ENCODE measurements at places on chromosomes 4 and X.

DNA sequence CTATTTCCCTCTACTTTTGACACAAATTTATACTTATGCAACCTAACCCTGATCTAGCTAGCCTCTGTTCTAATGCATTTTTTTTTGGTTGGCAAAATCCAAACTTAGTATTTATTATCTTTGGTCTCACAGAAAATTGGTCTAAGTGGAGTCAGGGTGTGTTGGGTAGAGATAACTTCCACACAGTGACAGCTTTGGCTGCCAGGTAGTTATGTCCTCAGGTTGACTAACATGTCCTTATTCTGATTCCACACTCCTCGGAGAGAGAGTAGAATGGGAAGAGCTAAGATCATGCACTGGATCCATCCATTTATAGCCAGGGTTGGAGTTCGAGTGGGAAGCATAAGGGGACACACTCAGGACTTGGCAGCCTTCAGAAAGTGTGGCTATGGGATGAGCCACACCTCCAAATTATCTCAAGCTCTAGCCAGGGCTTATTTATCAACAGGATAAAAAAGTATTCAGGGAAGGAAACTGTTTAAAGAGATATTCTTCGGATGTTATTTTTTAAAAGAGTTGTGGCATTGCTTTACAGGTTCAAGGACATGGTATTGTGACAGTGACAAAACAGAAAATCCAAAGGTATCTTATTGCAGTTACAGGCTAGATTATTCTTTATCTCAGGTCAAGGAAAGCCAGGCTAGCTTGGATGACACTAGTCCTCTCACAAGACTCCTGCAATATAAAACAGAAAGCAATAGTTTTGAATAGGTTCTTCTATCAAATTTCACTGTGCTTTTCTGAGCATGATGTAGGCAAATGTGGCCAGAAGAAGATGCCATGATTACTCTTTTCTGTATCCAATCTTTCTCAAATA is 51.5 kb downstream of the NPY1R start:
- DNase-seq, result no peak

- DNase-seq, result no peak
These were observed 327.5 kb upstream of the FGF16 start for GRCh38 chrX:77119706-77120105.

DNA sequence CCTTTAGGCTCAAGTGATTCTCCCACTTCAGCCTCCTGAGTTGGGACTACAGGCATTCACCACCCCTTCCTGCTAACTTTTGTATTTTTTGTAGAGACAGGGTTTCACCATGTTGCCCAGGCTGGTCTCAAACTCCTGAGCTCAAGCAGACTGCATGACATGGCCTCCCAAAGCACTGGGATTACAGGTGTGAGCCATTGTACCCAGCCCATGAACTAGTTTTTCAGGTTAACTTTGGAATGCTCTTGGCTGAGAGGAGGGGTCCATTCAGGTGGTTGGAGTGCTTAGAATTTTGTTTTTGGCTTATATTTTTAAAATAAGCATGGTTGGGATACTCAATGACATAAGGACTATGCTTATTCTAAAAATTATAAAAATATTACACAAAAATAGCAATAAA is 355.7 kb upstream of the MAGEB16 start:
- no peak for DNase-seq

DNA sequence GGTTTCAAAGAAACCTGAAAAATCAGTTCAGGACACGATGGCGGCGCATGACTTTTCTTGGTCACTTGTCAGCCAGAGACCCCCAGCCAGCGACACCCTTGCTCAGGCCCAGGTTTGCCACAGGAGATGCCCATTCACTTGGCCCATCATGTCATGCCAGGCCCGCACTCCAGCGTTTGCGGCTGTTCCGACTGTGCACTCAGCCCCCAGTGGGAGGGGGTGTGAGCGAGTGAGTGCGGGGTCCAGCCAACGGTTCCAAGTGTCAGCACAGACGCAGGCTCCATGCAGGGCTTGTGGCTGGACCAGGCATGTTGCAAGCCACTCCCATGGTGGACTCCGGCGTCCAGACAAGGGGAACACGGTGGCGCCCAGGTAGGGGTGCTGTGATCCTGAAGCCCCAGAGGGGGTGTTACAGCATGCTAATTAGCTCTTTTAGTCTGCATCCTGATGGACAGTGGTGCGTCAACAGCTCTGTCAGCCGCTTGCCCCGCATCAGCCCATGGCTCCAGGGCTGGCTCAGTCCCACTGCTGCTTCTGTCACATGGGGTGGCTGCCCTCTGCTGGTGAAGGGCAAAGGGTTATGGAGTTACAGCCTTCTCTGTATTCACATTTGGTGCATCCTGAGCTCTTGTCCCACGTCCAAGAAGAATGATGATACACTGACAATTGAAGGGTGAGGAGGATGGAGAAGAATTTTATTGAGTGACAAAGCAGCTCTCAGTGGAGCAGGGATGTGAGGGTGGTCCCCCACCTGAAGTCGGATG is 3.7 kb upstream of the MAEA start:
- no peak for DNase-seq

- no peak for DNase-seq
These were observed 61.4 kb downstream of the AGA start for GRCh38 chr4:177380730-177381287.

DNA sequence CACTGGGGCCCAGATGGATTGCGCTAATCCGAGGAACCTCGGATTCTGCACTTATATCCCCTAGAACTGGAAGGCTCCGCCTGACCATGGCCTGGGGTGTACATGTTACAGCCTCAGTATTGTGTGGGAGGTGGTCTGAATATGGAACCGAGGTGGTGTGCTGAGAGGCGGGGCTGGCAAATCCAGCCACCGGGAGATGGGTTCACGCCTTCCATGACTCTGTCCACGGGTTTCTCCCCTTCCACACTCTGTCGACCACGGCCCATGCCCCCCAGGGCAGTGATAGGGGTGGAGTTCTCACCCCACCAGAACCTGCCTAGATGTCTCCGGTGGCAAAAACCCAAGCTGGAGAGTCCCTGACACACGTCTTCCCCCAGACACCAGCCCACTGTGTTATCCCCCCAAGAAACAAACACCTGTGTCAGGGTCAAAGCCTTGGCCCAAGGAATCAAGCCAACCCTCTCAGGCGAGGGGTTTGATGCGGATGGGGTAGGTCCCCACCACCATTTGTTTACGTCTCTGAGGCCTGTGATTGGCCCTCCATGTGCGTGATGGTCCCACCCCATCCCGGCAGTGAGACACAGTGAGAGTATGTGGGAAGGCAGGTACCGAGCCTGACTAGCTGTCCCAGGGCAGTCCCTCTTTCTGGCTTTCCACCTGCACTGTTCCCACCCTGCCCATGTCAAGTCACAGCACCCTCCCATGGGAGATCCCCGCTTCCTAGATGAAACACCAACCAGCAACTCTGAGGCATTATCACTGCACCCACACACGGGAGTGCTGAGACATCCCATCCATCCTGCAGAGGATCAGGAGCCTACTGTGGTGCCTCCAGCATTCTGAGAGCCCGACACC is 6.6 kb upstream of the LOC101059915 start:
- no peak for DNase-seq

DNA sequence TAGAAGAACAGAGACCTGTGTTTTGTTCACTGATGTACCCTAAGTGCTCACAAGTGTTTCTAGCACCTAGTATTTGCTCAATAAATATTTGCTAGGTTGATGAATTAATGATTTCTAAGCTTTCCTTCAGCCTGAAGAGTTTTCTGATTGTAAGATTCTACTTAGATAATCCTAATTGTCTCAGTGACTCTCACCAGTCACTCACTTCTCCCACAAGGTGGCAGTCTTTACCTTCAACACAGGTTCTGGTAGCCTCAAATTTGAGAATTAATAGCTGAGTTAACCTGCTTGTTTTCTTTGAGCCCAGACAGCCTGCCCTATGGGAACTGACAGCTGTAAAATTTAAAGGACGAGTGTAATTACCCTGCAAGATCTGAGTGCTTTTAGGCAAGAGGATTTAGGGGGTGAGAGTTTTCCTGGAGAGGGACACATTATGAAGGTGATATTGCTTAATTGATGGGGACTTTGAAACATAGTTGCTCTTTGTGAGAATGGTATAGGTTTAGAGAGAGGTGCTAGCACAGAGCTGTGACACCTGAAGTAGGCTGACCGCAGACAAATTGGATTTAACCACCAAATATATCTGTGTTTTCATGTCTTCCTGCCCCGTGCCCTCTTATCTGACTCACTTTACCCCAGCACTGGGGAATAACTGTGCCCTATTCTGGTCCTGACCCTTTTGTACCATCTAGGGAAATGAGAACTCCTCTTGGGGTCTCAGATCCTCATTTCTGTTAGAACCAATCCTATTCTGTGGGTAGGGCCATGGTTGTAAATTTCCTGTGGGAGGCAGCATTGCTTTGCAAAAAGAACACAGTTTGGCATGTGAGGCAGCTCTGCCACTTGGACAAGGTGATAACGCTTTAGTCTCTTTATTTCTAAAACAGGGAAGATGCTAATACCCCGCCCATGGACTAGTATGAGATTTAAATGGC is 27.7 kb downstream of the CD38 start:
- DNase-seq, result peak; percentile 31

DNA sequence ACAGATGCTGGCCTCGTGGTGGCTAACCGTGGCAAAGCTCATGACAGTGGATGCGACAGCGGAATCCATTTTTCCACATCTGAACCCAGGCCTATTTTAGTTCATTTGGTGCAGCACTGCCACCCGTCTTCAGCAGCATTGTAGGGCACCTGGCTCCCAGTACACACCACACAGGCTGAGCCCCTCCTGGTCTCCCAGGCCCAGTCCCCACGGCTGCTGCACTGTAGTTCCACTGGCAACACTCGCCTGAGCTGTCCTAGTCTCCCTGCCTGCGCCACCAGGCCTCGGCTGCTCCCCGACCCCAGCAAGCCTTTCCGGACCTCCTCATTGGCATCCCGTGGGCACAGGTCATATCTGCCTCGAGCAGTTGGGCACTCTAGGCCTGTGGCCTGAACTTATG is 76.2 kb downstream of the MTMR1 start:
- DNase-seq, result no peak

DNA sequence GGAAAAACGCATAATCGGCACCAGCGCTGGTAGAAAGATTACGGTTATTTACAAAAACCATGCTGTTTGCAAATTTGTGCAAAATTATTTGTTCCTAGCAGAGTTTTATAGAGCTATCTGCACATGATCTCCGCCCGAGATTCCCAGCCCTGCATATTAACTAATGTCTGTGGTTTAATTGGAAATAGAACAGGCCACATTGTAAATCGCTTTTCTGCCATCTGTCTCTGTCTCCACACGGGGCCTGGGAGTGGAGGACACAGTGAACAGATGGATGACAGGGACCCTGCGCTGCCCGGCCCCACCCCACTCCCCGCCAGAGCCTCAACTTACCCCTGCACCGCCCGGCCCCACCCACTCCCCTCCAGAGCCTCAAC is 126.9 kb downstream of the FAM53A start:
- no peak for DNase-seq

- DNase-seq, result no peak
These were observed 51.1 kb downstream of the UGT2B7 start for GRCh38 chr4:69147334-69147733.

- no peak for DNase-seq
These were observed 126.7 kb downstream of the HTR2C start for GRCh38 chrX:114710571-114710970.

DNA sequence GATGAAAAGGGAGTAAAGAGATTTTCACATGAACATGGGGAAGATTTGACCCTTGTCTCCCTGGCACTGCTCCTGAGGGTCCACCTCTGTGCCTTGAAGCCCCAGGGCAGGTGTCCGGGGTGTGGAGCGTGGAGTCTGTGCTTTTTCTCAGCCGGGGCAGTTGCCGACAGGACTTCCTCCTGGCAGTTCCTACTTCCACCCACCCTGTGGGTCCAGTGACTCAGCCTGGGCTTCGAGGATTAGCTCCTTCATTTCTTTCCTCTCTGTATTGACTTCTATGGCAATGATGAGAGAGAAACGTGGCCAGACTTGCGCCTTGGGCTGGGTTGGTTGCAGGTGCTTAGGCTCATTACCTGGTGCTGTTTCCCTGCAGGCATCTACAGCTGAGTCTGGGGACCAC is 35.9 kb upstream of the CLCN4 start:
- DNase-seq, result no peak

DNA sequence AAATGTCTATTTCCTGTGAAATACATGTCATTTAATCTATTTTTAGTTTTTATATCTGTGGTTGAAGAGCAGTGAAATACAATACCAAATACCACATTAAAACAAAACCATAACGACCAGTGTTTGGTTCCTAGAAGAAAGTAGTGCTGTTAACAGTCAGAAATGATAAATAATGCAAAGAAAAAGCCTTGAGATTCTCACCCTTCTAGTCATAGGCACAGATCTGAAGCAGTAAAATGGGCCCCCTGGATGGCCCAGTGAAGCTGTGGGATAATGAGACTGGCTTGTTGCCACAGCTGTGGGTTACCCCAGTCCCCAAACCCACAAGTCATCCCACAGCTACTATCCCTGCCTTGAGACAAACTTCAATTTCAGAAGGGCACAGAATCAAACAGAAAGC is 137.3 kb upstream of the RPL34 start:
- no peak for DNase-seq

DNA sequence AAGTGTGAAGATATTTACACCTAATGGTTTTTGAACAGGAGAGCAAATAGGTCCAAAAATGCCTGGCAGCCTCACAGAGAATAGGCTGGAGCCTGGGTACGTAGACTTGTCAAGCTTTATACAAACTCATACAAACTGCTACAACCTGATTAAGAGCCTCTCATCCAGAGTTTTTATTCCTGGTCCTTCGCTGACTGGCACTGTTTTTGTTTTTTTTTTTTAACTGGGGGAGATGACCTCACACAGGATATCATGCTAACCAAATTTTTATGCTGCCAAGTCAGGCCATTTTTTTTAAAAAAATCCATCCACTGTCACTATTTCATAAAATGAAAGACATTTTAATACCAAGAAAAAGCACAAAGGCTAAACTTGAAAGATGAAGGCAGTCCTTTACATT is 1.9 kb downstream of the FAM114A1 start:
- no peak for DNase-seq

DNA sequence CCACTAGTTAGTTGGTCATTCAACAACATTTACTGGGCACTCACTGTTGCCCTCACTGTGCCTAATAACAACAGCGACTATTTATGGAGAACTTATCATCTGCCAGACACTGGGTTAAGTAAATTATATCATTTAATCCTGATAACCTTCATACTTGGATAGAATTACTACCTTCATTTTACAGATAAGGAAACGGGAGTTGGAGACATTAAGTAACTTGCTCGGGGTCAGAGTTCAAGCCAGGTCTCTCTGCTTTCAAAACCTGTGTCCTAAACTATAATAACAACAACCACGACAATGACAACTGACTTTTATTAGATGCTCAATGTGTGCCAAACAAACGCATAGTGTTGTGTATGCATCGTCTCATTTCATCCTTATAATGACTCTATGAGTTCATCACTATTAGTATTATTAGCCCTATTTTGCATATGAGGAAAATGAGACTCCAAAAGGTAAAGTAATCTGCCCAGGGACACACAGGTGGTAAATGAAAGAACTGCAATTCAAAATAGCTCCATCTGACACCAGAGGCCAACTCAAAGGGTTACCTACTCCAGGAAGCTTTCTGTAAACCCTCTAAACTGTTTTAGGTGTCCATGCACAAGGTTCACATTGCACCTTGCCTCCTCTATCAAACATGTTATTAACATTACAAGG is 98.4 kb upstream of the ACSL4 start:
- DNase-seq, result no peak

- no peak for DNase-seq
These were observed 72.9 kb upstream of the STIM2 start for GRCh38 chr4:26787461-26788340.

GRCh38 chrX:47244676-47245075 is 11.9 kb downstream of the USP11 start:
- no peak for DNase-seq
